ENCODE measurements at places on chromosomes 13 and 19.

DNA sequence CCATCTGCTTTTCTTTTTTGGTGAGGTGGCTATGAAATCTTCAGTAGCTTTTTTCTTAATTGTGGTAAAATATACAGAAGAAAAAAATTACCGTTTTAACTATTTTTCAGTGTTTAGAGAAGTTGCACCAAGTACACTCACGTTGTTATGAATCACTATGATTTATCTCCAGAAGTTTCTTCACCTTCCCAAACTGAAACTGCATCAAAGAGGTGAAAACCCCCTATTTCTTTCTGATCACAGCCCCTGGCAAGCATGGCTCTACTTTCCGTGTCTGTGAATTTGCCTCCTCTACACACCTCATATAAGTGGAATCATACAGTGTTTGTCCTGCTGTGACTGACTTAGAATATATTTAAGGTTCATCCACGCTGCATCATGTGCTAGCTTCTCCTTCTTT, 15.6 kb upstream of the SIGLEC10 start:
- no peak for DNase-seq

GRCh38 chr13:111941845-111942447, 125.0 kb upstream of the SOX1 start:
- no peak for DNase-seq

DNA sequence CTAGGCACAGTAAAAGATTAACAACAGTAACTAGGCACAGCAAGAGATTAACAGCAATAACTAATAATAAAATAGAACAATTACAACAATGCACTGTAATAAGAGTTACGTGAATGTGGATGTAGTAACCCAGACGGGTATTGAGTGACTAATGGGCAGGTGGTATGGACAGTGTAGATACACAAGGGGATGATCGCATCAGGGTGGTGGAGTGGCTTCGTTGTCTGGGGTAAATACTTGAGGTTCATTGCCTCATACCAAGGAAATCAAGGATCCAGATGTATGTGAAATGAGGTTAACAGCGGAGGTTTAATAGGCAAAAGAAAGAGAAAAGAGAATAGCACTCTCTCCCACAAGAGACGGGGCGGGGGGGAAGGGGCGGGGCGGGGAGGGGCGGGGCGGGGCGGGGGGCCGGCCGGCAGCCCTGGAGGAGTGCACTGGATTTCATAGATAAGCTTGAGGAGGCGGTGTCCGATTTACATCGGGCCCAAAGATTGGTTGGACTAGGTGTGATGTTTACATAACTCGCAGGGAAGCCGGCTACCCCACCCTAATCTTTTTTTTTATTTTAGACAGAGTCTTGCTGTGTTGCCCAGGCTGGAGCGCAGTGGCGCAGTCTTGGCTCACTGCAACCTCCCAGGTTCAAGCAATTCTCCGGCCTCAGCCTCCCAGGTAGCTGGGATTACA, 106.3 kb downstream of the KCTD15 start:
- no peak for DNase-seq

DNA sequence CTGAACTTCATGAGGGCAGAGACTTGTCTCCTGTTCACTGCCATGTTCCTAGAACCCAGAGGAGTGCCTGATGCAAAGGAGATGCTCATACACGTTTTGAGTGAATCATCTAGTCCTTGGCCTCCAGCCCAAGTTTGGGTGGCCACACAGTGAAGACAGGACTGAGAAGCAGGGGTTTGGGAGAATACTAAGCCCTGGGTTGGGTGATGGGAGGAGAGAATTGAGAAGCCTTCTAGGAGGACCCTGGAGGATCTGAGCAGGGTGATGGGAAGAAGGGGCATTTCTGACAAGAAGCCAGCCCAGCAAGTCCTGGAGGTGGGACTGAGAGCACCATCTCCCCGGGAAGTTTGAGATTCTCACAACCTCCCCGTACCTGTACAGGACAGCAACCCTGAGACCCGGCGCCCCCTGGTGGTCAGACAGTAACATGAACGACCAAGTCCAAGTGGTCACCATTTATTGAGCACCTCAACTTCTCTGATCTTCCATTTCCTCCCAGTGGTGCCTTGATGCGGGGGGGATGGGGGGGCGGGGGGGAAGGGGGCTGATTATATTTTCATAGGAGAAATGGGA, 11.0 kb downstream of the CTU1 start:
- peak; percentile 69 for DNase-seq

DNA sequence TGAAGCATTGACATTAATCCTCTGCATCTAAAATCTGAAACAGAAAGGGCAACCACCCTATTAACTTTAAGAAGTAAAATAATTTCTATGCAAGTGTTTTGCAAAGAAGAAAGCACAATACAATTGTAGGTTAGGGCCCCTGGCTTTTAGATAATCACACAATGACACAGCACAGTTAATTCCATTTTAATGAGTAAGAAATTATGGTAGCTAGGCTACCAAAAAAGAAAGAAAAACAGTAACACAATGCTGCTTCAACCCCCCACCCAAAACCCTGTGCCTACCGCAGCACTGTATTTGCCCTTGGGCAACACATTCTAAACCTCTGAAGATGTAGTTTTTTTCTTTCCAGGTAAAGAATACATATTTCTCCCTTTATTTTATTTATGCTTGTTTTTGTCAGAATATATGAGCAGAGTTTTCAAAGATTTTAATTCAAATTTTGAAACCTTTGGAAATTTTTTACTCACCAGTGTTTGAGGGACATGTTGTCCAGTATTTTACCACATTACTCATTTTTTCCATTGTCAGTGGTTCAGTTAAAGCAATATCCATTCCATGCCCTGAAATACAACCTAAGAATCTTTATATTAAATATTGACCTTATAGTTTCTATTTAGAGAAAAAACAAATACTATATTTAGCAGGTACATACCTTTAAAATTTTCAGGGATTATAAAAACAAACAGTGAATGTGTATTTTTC, 21.1 kb downstream of the SOHLH2 start:
- no peak for DNase-seq

DNA sequence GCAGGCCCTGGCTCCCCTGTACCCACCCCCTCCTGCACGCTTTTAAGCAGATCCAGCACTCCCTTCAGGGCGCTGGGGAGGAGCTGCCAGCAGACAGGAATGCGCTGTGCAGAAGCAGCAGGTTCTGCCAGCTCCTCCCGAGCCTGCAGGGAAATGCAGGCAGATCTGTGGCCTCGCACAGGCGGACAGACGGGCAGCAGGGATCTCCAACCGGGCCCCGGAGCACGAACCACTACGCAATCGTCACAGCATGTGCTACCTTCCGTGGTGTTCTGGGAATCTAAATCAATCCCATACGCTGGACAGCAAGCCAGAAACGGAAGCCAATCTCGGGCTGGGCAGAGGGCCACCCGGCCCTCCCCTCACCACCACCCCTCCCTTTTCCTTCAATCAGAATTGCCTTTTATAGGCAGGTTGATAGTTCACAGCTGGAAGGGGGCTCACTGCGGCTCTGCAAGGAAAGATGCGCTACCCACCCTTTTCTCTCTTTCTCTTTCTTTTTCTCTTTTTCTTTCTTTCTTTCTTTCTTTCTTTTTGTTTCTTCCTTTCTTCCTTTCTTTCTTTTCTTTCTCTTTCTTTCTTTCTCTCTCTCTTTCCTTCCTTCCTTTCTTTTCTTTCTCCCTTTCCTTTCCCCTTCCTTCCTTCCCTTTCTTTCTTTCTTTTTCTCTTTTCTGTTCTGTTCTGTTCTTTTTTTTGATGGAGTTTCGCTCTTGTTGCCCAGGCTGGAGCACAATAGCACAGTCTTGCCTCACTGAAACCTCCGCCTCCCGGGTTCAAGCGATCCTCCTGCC, 99.9 kb downstream of the GNG7 start:
- DNase-seq = no peak

DNA sequence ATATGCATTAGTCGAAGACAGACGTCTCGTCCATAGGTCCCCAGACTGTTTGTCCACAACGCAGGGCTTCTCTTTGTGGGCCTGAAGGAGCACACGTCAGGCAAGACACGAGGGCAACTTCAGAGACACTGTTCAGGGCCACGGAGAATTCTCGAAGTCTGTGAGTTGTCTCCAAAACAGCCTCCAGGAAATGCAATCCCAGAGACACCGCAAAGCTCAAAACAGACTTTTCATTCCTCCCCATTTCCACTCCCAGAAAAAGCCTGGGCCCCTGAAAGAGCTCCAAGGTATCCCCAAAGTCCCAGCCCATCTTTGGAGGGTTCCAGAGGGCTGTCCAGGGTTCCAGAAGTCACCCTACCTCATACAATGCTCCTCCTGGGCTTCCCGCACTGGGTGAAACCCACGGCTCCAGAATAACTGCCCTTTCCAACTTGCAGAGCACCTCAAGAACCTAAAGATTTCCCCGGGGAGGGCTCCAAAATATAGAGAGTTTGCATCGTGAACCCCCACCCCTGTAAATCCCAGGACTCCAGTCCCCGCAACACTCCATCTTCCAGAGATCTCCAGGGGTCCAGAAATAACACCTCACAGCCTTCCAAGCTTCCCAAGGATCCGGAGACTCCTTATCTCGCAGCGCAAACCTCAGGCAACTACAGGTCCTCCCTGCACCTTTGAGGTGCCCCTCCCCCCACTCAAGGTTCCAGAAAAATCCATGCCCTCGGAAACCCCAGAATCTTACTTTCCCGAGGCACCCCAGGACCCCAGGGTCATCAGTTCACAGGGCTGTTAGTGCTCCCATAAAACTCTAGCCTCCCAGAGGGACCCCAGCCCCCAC, 687 bp upstream of the FTL start:
- peak; percentile 21 for DNase-seq

- DNase-seq = no peak
These were observed at the start of gene ACOD1 for GRCh38 chr13:76948149-76948548. TSS of gene ACOD1 (plus strand) at chr13:76948511. CDS start at chr13:76948559, 48 bp downstream.

GRCh38 chr13:20446405-20446804, 79.3 kb downstream of the CRYL1 start:
- DNase-seq = no peak

GRCh38 chr13:56457535-56458190, 683.1 kb upstream of the PRR20A start:
- DNase-seq = no peak

- no peak for DNase-seq
These were observed 4.2 kb downstream of the ATP4A start for GRCh38 chr19:35559281-35559659.

- no peak for DNase-seq
These were observed 36.1 kb downstream of the TNFSF13B start for GRCh38 chr13:108305655-108306054.

DNA sequence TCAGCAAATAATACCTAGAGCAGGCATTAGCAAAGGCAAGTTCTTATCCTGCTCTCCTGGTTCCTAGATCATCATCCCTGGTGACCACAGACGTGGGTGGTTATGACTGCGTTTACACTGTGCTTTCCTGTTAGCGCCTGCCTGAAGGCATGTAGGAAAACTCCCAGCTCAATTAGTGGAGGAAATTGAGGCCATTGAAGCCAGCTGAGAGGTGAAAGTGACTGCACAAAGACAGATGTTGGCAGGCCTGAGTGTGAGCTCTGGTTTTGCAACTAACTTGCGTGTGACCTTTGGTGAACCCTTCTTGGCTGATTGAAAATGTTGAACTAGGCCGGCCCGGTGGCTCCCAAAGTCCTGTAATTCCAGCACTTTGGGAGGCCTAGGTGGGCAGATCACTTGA, 17.5 kb upstream of the NWD1 start:
- no peak for DNase-seq

DNA sequence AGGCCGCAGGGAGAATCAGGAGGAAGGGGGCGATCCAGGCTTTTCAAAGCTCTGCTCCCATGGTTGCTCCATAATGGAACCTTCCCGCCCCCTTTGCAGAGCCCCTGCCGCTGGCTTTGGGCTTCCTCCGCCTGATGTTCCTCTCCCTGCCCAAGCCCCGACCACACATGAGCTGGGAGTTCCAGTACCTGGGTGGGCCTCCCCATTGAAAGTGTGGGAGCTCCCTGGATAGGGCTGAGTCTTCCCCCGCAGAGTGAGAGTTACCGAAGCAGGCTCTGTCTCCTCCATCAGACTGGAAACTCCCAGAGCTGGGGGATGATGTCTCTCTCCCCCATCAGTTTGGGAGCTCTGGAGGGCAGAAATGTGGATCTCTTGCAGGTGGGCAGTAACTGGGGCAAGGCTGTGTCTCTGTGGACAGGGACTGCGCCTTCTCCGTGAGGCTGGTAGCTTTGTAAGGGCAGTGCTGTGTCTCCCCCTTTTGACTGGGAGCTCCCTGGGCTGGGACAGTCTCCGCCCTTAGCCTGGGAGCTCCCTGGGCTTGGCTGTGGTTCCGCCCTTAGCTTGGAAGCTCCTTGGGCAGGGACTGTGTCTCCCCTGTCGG, 722 bp downstream of the DCAF15 start:
- no peak for DNase-seq

All from stimulated activated CD4-positive, alpha-beta T cell treated with anti-CD3 and anti-CD28 coated beads, Interleukin-1b, Interleukin-23, amount 100 ng/mL, for 48 hours (primary cell).